Stimulated activated memory B cell treated with anti-CD40 and anti-IgM and Interleukin-4, amounts not matched to agents 10 μg/mL and 1 μg/mL and 100 μg/mL, for 72 hours (primary cell): ENCODE measurements at places on chromosomes 2 and 18.

DNA sequence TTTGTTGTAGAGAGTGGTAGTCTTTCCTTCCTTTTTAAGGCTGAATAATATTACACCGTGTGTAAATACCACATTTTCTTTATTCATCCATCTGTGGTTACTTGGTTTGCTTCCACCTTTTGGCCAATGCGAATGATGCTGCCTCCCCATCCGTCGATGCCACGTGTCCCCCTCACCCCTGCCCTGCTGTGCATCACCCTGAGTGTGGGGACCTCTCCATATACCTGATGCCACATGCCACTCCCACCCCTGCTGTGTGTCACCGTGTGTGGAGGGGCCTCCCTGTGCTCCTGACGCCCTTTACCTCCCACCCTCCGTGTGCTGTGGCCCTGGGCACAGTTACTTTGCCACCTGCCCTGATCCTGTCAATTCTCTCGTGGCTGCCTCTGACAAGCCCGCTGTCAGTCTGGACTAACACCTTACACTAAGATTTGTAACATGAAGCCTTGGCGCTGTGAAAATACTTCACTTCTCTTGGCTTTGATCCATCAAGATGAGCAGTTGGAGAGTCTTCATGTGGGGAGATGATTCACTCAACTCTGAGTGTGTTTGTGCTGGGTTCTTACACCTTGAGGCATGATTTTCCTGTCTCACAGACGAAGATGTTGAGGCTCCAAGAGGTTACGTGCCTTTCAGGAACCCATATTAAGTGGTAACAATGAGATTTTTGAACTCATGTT, 234.0 kb downstream of the ZNF407 start:
- no peak for ATAC-seq

DNA sequence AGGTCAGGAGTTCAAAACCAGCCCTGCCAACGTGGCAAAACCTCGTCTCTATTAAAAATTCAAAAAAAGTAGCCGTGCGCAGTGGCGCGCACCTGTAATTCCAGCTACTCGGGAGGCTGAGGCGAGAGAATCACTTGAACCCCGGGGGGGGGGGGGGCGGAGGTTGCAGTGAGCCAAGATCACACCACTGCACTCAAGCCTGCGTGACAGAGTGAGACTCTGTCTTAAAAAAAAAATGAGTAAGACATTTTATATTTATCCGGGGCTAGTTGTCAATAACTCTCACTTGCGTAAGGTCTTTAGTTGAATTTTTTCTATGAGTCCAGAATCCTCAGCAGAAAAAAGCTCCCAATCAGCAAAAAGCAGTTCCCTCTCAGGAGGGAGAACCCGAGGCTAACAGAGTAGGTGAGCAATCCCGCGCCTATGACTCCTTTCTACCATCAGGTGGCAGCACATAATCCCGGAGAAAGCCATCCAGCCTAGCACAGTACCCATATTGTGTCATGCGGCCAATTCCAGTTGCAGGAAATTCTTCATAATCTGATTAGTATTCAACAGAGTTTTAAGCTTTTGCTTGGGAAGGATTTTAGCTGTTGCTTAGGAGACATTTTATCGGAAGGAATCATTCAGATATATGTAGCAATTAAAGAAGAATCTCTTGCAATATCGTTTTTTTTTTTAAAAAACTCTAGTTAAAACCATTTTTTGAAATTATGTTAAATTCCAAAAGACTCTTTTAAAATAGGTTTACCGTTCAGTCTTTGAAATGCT, 11.9 kb upstream of the CRYGA start:
- peak; percentile 88 for ATAC-seq

DNA sequence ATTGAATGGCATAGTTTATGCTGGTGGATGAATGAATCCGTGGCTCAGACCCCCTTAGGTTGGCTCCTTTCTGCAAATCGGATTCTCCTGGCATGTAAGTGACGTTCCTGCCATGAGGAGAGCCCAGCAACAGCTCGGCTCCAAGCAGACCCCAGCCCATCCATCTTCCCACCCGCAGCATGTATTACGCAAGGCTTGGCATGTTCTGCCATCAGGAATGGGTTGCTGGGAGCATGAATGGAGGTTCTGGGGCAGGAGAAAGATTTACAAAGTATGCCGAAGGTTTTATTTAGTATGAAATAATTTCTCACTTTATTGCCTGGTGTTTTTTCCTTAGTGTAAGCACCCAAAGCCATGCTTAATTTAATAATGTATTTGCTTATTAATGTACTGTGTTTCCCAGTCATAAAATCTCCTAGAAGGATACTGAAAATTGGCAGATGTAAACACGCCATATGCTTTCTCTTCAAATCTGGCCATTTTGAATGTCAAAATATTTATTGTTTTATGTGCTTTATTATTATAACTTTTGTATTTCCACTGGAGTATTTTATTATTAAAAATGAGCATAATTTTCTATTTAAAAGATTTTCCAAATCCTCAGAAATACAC, 128.5 kb downstream of the ACKR3 start:
- no peak for ATAC-seq

DNA sequence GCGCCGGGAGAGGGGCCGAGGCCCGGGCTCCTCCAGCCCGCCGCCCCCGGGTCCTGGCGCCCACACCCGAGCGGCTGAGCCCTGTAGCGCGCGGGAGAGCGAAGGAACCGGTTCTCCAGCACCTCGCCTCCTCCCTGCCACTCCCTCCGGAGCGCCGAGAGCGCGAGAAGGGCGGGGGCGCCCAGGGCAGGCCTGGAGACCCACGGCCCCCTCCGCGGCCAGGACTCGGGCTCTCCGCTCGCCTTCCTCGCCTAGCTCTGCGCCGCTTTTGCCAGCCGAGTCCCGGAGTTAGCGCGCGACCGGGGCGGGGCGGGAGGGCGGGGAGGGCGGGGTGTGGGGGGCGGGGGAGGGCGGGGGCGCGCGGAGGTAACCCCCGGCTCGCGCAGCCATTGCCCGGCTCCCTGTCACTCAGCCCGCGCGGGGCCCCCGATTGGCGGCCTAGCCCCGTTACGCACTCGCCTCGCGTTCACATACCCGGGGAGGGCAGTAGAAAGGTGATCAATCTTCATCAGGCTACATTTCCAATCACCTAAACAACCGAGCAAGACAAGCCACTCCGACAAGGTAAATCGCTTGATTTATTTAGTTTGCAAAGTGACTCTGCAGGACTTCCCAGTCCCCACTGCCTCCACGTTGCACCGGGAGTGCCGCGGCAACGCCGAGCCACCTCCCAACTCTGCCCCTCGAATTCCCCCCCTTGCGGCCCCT, at the start of gene OTX1:
OTX1 (plus strand) TSS at position 497 of the 708 bp plus-strand sequence. CDS start 2,161 bp downstream, outside the sequence.
- peak; percentile 84 for ATAC-seq

- peak; percentile 57 for ATAC-seq
These were observed 27.6 kb upstream of the CALCRL start for GRCh38 chr2:187475499-187476248.
